Astrocyte of the cerebellum (primary cell): ENCODE measurements at places on chromosomes 7 and 10.

DNA sequence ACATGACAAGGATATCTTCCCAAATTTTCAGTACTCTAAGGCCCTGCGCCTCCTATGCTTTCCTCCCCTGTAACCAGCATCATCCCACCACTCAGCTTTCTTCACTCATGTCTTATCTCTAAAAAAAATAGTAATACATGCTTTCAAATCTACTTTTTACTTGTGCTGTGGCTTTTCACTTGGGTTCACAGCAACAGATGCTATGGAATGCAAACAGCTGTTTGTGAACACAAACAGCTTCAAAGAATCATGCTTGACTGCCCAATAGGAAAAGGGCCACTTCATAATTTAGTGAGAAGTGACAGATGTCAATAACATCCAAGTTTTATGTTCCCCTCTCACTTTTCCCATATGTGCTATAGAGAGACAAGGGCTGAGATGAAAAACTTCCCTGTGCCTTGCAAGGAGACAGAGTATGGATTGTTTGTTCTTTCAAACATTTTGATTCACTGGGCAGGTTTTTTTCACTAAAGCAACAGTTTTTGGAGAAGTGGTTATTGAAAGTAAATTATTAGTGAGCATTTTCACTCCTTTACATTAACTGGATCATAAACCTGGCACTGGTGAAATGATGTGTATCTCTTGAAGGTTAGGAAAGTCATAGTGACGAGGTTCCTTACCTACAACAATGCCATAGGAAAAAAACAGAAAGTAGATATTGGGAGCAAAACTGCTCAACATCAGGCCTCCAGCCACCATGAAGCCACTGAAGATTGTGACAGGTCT is 37.3 kb downstream of the SLC16A9 start:
- DNase-seq, result no peak

GRCh38 chr10:90890347-90890746 is 18.6 kb downstream of the RPP30 start:
- no peak for DNase-seq

DNA sequence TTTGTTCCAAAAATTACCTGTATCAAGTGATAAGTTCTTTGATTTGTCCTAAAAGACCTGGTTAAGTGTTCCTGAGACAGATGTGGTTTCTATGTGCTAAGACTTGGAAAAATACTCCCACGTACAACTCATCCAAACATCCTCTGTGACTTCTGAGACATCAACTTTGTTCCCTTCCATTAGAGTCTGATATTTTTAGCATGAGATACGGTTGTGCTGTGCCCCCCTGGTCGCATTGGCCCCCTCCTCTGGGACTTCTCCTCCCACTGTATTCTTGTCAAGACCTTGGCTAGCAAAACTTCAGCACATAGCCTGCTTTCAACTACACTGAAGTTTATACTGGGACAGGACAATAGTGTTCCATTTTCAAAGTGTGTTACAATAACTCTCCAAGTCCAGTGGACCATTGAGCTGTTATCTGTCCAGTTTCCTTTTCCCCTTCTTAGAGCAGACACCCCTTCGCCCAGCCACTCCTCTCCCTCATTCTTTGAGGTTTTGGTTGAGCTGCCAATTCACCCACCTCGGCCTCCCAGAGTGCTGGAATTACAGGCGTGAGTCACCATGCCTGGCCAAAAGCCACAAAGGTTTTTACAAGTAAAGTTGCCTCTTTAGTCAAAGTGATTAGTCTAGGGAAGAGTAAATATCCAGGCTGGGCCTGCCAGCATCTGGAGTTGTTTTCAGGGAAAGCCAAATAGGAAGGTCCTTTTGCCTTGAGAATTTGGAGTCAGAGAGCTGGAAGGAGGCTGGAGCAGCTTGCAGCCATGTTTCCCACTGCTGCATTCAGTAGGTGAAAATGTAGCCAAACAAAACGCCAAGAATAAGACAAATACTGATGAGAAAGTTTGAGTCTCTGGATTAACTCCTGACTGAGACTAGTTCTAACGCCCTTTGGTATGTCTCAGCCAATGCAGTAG is 17.8 kb upstream of the PDLIM1 start:
- DNase-seq, result peak; percentile 99

DNA sequence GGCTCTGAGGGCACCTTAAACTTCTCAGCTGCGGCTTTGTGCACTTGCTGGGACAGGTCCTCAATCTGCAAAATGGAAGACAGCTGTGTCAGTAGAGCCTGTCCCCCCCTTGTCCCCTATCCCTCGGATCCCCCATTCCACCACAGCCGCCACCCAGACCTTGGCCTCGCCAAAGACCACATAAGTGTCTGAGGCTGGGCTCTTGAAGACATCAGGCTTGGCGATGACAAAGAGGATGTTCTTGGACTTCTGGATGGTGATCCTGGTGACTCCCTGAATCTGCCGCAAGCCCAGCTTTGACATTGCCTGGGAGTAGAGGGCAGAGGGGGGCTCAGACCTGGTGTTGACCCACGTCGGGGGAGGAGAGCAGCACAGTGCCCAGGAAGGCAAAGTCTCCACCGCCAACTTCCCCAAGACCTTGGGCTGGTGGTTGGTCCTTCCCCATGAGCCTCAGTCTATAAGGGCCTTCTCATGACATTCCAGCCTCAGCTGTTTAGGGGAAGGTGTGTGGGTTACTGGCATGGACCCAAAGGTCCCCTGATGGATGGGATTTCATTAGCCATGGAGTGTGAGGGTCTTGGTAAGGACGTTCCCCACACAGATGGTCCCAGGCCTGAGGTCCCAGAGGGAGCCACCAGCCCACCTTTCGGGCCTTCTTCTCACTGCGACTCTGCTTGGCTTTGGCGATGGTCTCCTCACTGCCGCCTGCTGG is 7.7 kb downstream of the NACAD start:
- DNase-seq, result no peak

GRCh38 chr7:117084286-117084685 is 131.0 kb downstream of the ST7 start:
- no peak for DNase-seq

DNA sequence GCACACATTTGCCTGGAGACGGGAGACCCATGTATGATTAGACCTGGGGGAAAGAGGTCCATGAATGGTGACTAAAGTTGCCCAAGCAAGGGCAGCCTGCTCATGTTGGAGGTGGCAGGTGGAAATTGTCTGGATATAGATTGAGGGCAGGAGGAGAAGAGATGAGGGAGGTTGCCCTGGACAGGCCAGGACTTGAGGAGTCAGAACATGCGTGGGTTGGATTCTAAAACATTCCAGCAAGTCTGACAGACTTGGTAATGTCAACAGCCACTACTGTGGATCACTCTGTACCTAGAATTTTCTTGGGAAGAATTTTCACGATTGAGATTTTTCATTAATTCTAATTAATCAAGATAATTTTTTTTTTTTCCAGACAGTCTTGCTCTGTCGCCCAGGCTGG is 19.1 kb upstream of the SVOPL start:
- no peak for DNase-seq

DNA sequence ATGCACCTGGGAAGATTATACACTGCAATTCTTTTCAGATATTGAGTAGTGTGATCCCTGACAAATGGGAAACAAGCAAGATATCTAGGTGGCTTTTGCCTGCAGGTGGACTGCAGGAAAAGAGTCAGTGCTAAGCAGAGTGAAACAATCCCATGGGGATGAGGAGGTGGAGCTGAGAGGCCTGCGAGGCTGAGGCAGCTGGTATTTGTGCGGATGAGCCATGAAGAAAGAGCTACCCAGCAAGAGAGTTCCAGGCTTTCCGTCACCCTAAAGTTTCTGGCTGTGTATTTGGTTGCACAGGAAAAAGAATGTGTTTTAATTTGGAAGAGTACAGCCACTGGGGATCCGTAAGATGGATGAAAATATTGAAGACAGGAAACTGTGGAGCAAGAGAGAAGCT is 714.1 kb upstream of the COBL start:
- no peak for DNase-seq

DNA sequence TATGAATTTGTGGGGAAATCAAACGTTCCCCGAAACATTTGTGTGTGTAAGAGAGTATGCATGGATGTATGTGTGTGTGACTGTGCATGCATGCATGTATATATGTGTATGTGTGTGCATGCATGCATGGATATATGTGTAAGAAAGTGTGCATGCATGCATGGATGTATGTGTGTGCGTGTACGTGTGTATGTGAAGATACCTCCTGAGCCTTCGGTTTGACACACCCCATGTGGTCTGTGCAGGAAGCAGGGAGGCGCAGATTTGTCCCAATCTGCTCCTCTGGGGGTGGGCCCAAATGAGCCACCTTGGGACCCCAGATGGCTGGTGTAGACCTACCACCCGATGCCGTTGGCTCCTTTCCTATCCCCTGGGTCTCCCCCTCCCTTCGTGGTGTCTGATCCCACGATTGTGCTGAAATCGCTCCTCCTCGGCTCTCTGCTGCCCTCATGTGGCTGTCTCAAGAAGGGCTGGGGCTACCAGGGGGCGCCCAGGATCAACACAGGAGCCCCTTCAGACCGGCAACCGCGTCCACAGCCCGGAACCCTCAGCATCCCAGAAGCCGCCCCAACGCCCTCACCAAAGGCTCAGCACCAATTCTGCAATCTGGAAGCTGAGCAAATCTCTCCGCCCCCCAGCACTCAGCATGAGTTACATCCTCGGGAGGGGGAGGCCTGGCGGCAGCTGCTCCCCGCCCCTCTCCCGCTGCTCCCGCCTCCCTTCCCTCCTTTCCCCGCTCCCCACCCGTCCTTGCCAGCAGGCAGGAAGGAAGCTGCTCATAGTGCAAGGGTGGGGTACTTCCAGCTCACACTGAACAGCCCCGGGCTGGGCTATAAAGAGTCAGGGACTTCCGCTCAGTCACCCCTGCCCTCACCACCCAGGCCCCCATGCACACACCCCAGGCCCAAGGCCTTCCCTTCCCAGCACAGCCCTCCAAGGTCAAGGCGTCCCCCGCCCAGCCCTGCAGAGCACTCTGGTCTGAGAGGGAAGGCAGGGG is 2.3 kb upstream of the NOS3 start:
- no peak for DNase-seq

- peak; percentile 47 for DNase-seq
These were observed 25.5 kb downstream of the LDB3 start for GRCh38 chr10:86693721-86694369.

- no peak for DNase-seq
These were observed 27.6 kb downstream of the SFTPA1 start for GRCh38 chr10:79638318-79638717.

GRCh38 chr7:92634205-92634604 is 44.0 kb upstream of the FAM133B start:
- DNase-seq, result no peak

DNA sequence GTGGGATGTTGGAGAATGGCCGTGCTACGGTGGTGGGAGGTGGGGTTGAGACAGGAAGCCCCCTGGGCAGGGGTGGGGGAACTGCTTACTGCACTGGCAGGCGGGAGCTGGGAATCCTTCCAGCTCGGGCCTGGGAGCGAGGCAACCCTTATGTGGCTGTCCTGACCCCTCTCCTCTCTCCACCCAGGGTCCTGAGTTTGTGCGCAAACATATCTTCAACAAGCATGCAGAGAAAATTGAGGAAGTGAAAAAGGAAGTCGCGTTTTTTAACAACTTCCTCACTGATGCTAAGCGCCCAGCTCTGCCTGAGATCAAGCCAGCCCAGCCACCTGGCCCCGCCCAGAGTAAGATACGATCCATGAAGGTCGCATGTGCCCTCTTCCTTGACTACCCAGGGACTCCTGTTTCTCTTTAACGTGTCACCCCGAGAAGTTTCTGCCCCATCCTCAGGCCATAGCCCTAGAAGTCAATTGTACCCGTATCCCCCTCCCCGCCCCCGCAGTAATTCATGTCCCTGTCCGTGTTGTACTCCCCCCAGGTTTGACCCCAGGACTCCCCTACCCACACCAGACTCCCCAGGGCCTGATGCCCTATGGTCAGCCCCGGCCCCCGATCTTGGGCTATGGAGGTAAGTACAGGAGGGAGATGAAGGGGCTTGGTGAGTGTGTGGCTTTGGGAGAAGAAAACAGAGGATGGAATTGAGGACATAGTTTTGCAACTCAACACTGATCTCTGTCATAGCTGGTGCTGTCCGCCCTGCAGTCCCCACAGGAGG is 1.8 kb downstream of the UFSP1 start:
- DNase-seq, result no peak

GRCh38 chr7:698515-699475 is 27.7 kb upstream of the DNAAF5 start:
- DNase-seq, result no peak

GRCh38 chr7:99459087-99459486 is 6.9 kb downstream of the ATP5MF start:
- no peak for DNase-seq

DNA sequence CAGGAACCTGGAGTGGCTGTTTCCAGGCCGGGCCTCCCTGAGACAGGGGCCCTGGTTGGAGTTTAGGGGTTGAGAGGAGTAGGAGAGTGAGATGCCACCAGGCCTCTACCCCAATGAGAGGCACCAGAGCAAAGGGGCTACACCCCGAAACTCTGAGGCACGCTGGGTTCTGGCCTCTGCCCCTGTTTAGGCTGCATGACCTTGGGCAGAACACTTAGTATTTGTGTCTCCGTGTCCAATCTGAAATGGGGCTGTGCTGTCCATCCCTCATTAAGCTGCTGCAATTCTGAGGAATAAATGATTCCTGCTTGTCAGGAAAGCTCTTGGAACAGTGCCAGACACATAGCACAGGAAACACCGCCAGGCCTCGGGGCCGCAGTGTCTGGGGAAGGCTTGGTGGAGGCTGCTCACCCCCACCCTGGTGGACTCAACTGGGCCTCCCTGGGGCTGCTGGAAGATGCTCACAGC is 40.5 kb upstream of the SAMD8 start:
- DNase-seq, result no peak

DNA sequence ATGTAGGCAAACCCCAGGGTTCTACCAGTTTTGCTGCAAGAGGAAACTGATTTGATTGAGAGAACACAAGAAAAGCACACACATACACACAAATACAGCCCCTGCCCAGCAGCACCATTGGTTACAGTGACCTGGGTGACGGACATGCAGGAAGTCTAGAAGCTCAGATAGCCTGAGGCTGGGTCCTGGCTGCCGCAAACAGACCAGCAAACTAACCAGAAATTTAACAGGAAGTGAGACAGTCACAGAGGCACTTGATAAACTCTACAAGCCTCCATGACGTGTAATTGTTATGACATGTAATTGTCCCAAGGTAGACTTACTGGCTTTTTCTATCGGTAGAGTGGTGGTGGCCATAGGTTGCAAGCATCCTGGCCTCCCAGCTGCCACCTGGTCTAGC is 58.9 kb downstream of the PRKAR2B start:
- DNase-seq, result no peak

GRCh38 chr7:157021871-157022680 is 11.6 kb upstream of the MNX1 start:
- no peak for DNase-seq

- no peak for DNase-seq
These were observed 151.4 kb upstream of the PRPS1L1 start for GRCh38 chr7:18179093-18179492.
